Natural killer cell treated with Interleukin-12 subunit alpha and Interleukin-12 subunit beta and Interleukin-15 and Interleukin-18, amount 100 ng/mL, for 72 hours (primary cell): ENCODE measurements at places on chromosomes 3 and 15. TPM values are rescaled to one million over a fixed set of nuclear protein-coding genes. Genes with fewer than 3 reads are reported as not detected.

GRCh38 chr3:5463991-5464390 is 276.5 kb downstream of the EDEM1 start:
- DNase-seq: no peak

- no peak for DNase-seq
Observed at GRCh38 chr3:195226900-195227447, 44.0 kb downstream of the XXYLT1 start.

DNA sequence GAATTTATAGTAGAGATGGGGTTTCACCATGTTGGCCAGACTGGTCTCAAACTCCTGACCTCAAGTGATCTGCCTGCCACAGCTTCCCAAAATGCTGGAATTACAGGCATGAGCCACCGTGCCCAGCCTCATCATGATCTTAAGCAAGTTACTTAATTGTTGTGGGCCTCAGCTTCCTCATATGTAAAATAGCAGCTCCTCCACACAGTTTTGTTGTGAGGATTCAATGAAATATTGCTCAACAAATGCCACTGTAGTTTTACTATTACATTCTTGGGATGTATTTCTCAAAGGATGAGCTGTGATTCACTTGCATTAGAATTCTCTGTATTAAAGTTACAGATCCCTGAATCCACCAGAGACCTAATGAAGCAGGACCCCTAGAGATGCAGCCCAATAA is 168.8 kb downstream of the ADAMTS9 start:
- no peak for DNase-seq

DNA sequence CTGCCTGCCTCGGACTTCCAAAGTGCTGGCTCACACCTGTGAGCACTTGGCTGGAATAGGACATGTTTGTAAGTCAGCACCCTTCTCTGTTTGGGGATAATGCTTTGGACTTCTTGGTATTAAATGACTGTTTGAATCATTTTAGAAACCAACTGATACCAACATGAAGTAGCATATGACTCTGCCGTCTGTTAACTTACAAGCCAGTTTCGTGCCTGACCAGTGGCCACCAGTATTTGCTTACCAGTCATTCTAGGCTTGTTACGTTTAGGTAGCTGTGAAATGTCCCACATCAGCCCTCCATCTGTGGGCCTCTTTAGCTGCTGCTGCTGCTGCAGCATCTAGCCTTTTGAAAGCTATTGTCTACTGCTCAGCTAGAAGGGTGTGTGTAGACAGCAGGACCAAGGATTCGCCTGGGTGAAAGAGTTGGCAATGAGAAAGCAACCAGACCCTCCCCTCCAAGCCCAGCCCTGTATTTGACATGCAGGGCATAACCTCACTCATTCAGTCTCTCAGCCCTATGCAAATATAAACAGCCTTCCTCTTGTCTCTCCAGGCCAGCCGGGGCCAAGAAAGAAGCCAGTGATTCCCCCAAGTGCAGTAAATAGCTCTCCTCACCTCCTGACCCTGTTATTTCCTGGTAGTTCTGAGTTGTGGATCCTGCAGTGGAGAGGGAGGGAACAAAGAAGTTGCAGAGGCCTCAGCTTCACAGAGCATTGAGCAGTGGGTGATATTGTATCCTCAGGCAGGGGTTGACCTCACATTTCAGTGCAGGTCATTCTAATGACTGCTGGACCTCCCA is 51.0 kb downstream of the NKIRAS1 start:
- DNase-seq: no peak

DNA sequence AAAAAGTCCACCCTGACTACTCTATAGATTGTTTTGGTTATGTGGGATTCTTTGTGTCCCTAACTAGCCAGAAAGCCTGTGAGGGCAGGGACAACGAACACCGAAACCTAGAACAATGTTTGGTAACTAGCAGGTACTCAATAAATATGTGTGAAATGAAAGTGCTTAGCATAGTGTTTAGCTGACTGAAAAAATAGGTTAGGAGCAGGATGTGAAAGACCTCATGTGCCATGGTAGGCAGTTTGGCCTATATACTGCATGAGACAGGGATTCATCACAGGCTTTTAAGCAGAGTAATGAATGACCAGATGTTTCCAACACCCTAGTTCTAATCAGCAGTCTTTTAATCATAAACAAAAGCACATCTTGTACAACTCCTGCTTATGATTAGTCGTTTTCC is 64.2 kb downstream of the MYO5A start:
- no peak for DNase-seq

DNA sequence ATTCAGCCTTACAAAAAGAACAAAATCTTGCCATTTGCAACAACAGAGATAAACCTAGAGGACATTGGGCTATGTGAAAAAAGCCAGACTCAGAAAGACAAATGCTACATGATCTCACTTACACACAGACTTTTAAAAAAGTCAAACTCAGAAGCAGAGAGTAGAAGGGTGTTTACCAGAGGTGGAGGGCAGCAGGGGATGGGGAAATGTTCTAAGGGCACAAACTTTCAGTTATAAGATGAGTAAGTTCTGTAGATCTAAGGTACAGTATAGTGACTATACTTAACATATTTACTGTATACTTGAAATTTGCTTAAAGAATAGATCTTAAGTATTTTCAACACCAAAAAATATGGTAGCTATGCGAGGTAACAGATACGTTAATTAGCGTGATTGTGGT is 3.0 kb downstream of the MYEF2 start:
- no peak for DNase-seq

DNA sequence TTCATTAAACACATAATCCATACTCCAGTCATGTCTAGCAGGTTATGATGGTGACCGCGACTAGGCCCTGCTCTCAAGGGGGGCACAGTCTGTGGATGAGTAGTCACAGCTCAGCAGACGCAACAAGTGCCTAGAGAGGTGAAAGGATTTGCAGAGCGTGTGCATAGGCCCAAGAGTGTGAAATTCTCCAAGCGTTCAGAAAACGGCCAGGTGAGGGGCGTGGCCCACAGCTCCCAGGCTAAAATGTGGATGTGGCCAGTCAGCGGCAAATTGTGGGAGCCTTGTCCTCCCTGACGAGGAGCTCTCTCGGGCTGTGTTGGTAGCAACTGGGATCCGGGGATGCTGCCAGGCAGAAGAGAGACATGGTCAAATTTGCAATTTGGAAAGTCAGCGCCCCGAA is 46.4 kb upstream of the TSEN2 start:
- no peak for DNase-seq

SCN11A gene
- 0.14 TPM for total RNA-seq

ACSBG1 gene
- total RNA-seq: 0.31 TPM

HDGFL3 gene
- total RNA-seq: 83.1 TPM

DHX36 gene
- total RNA-seq: 93.4 TPM

SLC22A13 gene
- total RNA-seq: 1.8 TPM

C3orf70 gene
- total RNA-seq: 0.06 TPM

OR5H1 gene
- not detected for total RNA-seq

AHSG gene
- not detected for total RNA-seq

CCR1 gene
- 52.2 TPM for total RNA-seq

LRRC2 gene
- total RNA-seq: not detected

IGDCC3 gene
- not detected for total RNA-seq

SH2D7 gene
- not detected for total RNA-seq

THRB gene
- not detected for total RNA-seq

SHQ1 gene
- 28.9 TPM for total RNA-seq

CX3CR1 gene
- 5.8 TPM for total RNA-seq
